Mesendoderm (in vitro differentiated cells): ENCODE measurements at places on chromosomes 16 and 17.

GRCh38 chr17:58335779-58336455 is 7.3 kb upstream of the TSPOAP1 start:
- peak; percentile 51 for DNase-seq

- no peak for DNase-seq
Measured at GRCh38 chr16:4525634-4526277, 12.8 kb downstream of the CDIP1 start.

GRCh38 chr17:42429726-42430447 is 6.8 kb upstream of the CAVIN1 start:
- no peak for DNase-seq

DNA sequence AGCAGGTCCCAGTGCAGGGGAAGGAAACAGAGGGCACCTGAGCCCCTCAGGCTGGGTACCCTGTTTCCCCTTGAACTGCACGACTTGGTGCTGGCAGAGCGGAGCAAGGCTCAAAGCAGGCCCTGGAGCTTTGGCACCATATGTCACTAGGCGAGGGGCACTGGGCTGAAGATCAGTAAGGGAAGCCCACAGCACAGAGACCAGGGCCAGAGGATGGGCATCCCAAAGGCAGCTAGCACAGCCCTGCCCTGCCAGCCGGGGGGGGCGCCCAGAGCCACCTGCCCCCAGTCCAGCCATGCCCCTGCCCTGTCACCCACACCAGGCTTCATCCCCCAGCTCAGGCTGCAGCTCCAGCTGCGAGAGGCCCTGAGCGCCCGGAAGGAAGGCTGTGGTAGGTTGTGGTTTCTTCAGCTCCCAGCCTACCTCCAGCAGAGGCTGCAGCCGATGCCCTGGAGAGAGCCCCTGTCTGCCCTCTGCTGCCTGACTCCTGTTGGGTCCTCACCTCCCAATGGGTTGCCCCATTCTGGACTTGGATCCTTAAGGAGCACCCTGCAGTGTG is 10.9 kb downstream of the NHERF1 start:
- no peak for DNase-seq

DNA sequence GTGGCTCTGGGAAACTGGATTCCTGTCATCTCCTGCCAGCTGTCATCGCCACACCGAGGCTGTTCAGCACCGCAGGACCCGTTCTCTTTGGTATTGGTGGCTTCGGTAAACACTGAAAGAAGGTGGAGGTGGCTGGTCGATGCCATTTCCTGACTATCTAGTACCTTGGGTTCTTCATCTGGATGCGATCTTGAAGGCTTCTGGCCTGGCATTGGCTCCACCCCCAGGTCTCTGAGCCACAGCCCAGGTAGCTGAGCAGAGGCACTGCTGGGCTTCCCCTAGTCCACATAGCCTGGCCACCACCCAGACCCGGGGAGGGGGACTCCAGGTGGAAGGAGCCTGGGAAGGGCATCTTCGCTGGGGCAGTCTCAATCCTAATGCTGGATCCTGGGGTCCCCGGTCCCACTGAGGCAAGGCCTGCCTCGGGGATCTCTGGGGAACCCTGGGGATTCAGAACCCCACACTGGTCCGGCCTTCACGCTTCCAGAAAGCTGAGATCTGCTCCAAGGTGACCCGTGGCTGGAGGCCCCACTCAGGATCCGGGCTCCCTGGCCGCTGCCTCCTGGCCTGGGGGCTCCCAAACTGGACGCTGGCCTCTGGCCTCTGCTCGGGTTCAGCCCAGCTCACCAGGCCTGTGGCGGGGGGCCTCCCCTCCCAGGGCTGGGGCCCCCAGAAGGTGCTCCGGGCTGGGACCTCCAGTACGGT is 1.8 kb downstream of the C16orf54 start:
- DNase-seq, result no peak

DNA sequence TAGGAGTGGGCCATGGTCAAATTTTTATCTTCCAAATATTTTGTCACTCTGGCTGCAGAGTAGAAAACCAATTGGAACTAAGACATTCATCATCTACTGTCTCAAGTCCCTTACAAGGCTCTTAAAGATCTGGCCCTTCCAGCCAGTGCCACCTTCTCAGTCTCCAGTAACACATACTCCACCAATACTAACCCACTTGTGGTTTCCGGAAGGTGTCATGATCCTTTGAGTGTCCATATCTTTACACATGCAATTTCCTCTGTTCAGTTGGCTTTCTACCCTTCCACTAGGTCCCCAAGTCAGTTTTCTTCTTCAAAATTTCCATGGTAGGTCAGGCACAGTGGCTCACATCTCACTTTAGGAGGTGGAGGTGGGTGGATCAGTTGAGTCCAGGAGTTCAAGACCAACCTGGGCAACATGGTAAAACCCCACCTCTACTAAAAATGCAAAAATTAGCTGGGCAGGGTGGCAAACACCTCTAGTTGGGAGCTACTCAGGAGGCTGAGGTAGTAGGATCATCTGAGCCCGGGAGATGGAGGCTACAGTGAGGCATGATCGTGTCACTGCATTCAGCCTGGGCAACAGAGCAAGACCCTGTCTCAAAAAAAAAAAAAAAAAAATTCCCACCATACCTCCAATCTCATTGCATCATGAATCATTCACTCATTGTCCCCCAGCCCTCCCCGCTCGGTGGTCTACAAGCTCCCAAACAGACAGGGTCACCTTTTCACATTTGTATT is 6.0 kb upstream of the GRB2 start:
- no peak for DNase-seq

DNA sequence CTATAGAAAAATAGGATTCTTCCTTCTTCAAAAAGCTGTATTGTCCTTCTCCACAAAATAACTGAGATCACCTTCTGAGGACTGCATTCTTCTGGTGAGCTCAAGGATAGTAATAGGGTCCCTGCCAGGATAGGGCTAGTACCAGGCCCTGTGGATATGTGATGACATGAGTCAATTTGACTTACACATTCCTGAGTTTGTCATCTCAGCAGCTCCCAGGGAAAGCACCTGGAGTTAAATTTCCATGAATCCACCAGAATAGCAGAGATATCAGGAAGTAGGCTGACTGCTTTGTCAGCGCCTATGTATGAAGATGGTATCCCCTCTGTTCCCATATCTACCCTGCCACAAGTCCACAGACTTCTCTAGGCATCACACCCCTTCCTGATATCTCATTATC is 225.8 kb downstream of the PMP22 start:
- peak; percentile 89 for DNase-seq

GRCh38 chr16:48381201-48381600 is 4.0 kb downstream of the SIAH1 start:
- no peak for DNase-seq

- DNase-seq, result peak; percentile 80
Measured at GRCh38 chr16:30615358-30616091, 5.3 kb upstream of the ZNF689 start.

GRCh38 chr17:64390044-64390443 is 616 bp downstream of the PECAM1 start:
- DNase-seq, result no peak

DNA sequence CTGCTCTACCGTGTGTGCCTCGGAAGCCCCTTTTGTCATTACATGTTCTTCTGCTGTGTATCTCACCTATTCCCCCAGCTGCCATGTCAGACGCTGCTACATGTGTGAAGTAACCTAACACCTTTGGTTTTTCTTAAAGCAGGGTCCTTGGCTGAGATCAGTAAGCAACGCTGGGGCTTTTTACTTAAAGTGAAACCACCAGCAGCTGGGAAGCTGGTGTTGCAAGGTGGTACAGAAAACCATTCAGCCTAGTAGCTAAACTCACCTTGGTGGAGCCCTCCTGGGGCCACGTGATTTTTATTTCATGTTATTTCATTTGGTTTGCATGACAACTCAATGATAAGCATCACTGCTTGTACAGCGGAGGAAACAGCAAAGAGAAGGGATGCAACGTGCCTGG is 62.6 kb downstream of the PLCG2 start:
- no peak for DNase-seq

DNA sequence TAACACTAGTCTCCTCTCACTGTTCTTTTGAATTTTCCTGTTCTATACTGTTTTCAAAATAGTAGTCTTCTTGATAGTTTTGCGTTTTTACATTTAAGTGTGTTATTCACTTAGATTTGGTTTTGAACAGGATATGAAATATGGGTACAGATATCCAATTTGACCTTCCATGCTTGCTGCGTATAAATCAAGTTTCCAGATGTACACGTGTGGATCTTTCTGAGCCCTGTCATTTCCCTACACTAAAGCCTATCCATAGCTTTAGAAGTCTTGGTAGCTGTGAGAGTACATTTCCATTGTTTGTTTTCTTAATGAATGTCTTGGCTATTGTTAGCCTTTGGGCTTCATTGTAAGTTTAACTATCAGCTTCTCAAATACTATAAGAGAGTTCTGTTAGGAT is 20.4 kb downstream of the CYLD start:
- DNase-seq, result no peak

GRCh38 chr17:41133880-41134735 is 6.2 kb downstream of the KRTAP4-6 start:
- DNase-seq, result no peak
